Keratinocyte (primary cell): ENCODE measurements at places on chromosomes 4 and X. TPM values are rescaled to one million over a fixed set of nuclear protein-coding genes. Genes with fewer than 3 reads are reported as not detected.

GRCh38 chr4:163598028-163598427, 103.5 kb downstream of the TMA16 start:
- no peak for DNase-seq

DNA sequence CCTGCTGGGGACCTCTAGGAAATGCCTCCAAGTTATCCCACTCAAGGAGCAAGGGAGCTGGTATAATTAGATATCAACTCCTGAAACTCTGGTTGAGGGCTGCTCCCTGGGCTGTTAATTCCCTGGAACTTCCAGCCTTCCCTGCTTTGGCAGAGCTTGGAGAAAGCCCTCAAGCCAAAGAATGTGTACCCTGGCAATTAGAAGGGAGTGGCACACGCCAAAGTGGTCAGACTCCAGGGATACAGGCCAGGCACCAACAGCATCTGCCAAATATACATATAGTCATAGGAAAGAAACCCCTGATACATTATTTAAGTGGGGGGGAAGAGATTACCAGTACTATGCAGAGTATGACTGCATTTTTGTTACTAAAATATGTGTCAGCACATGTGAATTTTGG, 616.8 kb downstream of the BCOR start:
- DNase-seq = no peak

- no peak for DNase-seq
Measured at GRCh38 chr4:81407726-81408125, 64.0 kb downstream of the RASGEF1B start.

Gene LARP7
- 12.0 to 33.3 TPM (median 19.0 TPM) in 3 replicates for polyA plus RNA-seq

Gene CTAG2
- not detected in 3 replicates for polyA plus RNA-seq
